ENCODE measurements at places on chromosomes 4 and X.

GRCh38 chrX:45794323-45794994 is 593.8 kb upstream of the DIPK2B start:
- H3K27ac ChIP-seq = no peak overlapping the region
- H3K36me3 ChIP-seq = no peaks in the 10 kb centered on the region
- H3K4me3 ChIP-seq = no peak overlapping the region
- peaks cover 61% of the 10 kb centered on the region for H3K27me3 ChIP-seq
- no peaks in the 10 kb centered on the region for H3K4me1 ChIP-seq

- no peak overlapping the region for H3K27ac ChIP-seq
- no peaks in the 10 kb centered on the region for H3K4me1 ChIP-seq
- no peaks in the 10 kb centered on the region for H3K27me3 ChIP-seq
- no peak overlapping the region for H3K4me3 ChIP-seq
These were observed 241.8 kb downstream of the GALNTL6 start for GRCh38 chr4:172055046-172055445.

GRCh38 chrX:76433219-76433618 is 5.7 kb downstream of the MAGEE1 start:
- no peaks in the 10 kb centered on the region for H3K27me3 ChIP-seq
- peaks cover under 1% of the 10 kb centered on the region for H3K4me1 ChIP-seq
- no peaks in the 10 kb centered on the region for H3K36me3 ChIP-seq
- no peak overlapping the region for H3K27ac ChIP-seq
- no peak overlapping the region for H3K4me3 ChIP-seq

DNA sequence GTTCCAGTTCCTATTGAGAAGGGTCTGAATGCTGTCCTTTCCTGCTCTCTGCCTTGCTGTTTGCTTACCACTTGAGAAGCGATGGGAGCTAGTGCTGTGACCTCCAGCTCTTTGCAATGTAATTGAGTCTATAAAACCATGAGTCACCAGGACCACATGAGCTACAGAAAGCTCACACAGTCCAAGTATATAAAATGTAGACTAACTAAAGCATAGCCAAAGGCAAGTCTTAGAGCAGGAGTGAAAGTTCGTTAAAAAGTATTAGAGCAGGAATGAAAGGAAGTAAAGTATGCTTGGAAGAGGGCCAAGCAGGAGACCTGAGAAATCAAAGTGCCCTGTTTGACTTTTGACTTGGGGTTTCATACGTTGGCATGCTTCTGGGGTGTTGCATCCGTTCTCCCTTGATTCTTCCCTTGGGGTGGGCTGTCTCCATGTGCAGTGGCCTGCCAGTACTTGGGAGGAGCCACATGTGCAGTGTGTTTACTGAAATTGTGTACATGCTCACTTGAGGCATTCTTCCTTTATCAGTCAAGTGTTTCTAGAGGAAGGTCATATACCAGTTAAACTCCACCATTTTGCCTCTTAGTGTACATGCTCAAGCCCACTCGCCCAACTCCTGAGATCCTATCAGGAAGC is 71.3 kb upstream of the KIT start:
- no peak for DNase-seq
- no peak overlapping the region for H3K27ac ChIP-seq
- no peaks in the 10 kb centered on the region for H3K4me1 ChIP-seq
- no peaks in the 10 kb centered on the region for H3K36me3 ChIP-seq
- no peaks in the 10 kb centered on the region for H3K27me3 ChIP-seq

DNA sequence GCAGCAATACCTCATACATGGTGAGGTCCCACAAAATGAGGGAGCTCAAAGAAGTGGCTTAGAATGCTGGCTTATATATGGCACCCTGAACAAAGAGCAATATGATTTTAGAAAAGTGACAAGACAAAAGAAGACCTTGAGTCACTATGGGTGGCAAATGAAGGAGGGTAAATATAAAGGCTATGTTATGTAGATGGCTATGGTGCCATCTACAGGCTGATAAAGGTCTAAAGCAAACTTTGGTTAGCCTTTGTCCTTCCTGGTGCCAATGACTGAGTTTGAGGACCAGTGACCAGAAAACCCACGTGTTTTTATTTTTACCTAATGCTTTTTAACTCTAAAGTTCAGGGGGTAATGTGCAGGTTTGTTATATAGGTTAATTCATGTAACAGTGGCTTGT is 151.8 kb downstream of the CCNG2 start:
- no peak overlapping the region for H3K4me3 ChIP-seq
- no peaks in the 10 kb centered on the region for H3K36me3 ChIP-seq
- no peak overlapping the region for H3K27ac ChIP-seq

- no peak overlapping the region for H3K4me3 ChIP-seq
- H3K4me1 ChIP-seq = no peaks in the 10 kb centered on the region
- no peak overlapping the region for H3K27ac ChIP-seq
These were observed 151.3 kb downstream of the USP46 start for GRCh38 chr4:52507774-52508173.

- H3K4me3 ChIP-seq = no peak overlapping the region
- no peaks in the 10 kb centered on the region for H3K4me1 ChIP-seq
- H3K36me3 ChIP-seq = no peaks in the 10 kb centered on the region
- no peak overlapping the region for H3K27ac ChIP-seq
These were observed 12.1 kb downstream of the UNC5C start for GRCh38 chr4:95536650-95537049.

- H3K36me3 ChIP-seq = no peaks in the 10 kb centered on the region
- no peak for DNase-seq
- no peak overlapping the region for H3K4me3 ChIP-seq
- H3K27ac ChIP-seq = no peak overlapping the region
- no peaks in the 10 kb centered on the region for H3K27me3 ChIP-seq
- H3K4me1 ChIP-seq = no peaks in the 10 kb centered on the region
These were observed 37.0 kb upstream of the SMIM31 start for GRCh38 chr4:164716901-164717300.

DNA sequence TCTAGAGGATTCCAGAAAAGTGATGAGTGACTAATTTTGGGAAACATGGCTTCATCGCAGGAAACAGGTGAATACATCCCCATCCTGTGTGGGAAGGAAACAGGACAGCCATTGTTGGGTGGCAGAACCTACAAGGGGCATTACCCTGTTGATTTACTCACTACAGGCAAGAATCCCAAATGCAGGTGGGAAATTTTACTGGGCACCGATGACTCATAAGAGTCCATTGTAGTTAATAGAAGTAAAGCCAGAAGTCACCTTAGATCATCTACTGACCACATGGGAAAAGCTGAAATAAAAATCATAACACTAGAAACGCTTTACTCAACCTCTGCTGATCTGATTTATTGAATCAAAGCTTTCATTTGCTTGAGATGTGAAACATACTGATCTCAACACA is 136.4 kb downstream of the TRIML1 start:
- no peak overlapping the region for H3K27ac ChIP-seq
- no peaks in the 10 kb centered on the region for H3K27me3 ChIP-seq
- no peaks in the 10 kb centered on the region for H3K4me1 ChIP-seq
- H3K36me3 ChIP-seq = no peaks in the 10 kb centered on the region
- DNase-seq = no peak
